ENCODE measurements at places on chromosomes 2 and 18.
A peak's percentile ranks its signal among the peaks of the same experiment; 100 is the strongest.

DNA sequence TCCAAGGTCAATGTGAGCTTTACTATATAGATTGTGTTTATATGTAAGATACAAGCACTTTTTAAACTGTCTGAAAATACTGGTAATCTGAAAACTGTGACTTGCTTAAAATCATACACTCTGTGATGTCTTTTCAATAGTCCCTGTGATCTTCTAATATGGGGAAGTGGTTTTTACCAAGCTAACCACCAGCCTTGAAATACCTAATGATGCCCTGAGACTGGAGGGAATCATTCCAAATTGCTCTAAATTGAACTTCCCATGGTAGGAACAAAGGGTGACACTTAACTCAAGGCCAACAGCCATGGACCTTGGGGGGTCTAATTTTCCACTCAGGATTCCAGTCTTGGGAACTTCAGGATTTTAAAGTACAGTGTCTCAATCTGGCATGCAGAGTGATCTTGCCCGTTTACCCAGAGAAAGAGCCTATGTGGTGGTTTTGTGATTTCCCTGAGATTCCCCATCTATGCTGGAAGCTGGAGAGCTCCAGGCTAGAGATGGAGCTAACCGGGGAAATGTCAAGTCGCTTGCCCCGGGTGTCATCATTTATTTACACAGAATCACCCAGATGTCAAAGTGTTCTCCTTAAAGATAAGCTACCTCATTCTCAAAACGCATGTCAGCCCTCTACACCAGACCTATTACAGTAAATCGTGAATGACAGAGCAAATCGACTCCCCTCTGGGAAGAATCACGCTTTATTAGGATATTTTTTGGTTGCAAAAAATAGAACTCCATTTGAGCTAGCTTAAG is 198.5 kb downstream of the SP3 start:
- DNase-seq: no peak

- DNase-seq: no peak
Observed at GRCh38 chr2:156841321-156841720, 405.1 kb downstream of the GPD2 start.

DNA sequence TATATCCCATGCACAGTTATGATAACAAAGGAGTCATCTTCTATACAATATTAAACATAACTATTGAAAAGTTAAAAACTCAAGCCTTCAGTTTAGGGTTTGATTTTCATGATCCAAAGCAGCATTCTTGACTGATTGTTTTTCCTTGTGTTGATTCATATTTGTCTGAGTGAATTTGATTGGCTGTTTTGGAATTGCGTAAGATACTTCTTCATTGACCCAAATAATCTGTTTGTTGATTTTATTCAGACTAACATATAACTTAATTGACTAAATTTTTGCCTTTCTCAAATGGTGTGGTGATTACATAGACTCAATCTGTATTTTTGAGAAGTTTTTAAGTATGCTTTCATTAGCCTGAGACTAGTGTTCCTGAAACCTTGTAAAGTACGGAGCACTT is 305.7 kb upstream of the TNP1 start:
- no peak for DNase-seq

DNA sequence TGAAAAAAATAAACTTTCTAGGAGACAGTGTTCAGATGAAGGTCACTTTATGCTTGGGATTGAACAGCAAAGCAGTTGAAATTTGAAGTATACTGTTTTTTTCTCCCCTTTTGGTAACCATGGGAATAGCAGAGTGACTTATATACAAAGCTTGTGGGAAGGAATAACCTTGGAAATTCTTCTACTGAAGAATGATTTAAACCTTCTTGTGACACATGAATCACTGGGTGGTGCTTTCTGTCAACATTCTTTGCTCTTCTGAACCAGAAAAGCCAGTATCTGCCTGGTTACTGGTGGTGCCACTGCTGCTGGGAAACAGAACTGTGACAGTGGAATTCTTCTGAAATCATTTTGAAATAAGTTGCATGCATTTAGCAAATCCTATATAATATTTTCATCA is 39.4 kb upstream of the RND3 start:
- no peak for DNase-seq

GRCh38 chr2:1610096-1610485 is 134.2 kb downstream of the PXDN start:
- no peak for DNase-seq

- DNase-seq: no peak
Observed at GRCh38 chr2:235160281-235160810, 208.5 kb downstream of the SH3BP4 start.

DNA sequence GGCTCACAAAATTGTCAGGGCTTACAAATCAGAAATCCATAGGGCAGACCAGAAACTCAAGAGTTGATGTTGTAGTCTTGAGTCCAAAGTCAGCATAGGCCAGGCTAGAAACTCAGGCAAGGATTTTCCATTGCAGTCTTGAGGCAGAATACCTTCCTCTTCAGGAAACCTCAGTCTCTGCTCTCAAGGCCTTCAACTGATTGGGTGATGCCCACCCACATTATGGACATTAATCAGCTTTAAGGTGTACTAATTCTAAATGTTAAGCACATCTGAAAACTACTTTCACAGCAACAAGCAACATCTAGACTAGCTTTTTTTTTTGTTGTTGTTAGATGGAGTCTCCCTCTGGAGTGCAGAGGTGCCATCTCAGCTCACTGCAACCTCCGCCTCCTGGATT is 31.3 kb upstream of the ZNF512 start:
- no peak for DNase-seq

- no peak for DNase-seq
Observed at GRCh38 chr2:128726236-128726635, 407.6 kb upstream of the HS6ST1 start.

GRCh38 chr2:28355521-28356094 is 37.0 kb upstream of the FOSL2 start:
- DNase-seq: no peak

GRCh38 chr2:233379034-233379433 is 24.7 kb downstream of the DGKD start:
- no peak for DNase-seq

DNA sequence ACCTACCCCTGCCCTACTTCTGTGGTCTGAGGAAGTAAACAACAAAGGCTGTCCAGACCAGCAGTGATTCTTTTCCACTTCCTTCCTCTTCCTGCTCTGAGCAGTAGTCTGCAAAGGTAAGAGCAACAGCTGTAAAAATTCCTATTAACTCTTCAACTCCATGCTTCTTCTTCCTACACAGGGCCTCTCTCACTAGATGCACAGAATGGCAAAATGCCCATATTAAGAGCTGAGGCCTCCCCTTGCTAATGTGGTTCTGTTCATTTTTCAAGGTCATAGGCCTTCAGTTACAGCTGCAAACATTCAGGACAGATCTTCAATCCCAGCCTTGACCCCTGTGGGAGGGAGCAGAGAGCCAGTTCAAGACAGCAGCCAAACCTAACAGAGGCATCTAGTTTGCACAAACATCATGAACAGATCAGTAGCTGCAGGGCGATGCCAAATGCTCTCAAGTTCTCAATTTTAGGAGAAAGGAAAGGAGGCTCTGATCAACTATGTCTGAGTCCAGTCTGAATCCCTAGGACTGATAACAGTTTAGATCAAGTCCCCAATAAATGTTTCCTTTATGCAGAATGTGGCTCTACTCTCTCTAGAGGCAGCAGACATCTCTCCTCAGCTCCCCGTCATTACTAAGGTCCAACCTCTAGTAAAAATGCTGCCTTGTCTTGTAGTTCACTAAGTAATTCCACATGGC is 20.9 kb downstream of the SLC40A1 start:
- DNase-seq: no peak

DNA sequence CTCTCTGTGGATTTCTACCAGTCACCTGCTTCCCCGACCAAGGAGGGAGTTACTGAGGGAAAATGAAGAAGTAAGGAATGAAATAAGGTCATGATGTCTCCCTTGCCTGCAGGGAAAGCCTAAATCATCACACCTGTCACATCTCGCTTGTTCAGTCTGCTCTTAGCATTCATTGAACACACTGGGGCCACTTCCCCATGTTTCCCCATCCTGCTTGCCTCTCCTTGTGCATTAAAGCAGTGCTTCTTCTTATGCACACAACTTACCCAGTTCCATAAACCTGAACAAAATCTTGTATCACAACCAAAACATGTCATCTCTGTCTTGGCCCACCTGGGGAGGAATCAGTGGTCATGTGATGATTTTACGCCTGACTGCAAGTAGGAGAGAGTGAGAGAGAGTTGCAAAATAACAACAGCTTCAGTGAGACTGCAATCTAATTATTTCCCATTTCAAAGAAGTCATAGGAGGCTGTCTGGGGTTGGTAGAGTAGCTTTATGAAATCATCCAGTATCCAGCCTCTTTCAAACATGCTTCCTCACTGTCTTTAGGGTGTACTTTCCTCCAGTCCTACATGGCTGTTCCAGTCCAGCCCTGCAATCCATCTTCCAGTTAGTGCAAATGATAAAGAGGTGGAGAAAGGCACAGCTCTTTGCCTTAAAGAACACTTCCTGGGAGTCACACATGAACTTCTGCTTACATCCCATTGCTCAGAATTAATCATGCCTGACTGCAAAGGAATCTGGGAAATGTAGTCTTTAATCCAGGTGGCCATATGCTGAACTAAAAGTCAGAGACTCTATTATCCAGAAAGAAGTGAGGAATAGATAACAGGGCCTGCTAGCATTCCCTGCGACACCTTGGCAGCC is 220.1 kb downstream of the HAUS1 start:
- no peak for DNase-seq

GRCh38 chr2:30705056-30705455 is 102.2 kb downstream of the CAPN13 start:
- DNase-seq: no peak

DNA sequence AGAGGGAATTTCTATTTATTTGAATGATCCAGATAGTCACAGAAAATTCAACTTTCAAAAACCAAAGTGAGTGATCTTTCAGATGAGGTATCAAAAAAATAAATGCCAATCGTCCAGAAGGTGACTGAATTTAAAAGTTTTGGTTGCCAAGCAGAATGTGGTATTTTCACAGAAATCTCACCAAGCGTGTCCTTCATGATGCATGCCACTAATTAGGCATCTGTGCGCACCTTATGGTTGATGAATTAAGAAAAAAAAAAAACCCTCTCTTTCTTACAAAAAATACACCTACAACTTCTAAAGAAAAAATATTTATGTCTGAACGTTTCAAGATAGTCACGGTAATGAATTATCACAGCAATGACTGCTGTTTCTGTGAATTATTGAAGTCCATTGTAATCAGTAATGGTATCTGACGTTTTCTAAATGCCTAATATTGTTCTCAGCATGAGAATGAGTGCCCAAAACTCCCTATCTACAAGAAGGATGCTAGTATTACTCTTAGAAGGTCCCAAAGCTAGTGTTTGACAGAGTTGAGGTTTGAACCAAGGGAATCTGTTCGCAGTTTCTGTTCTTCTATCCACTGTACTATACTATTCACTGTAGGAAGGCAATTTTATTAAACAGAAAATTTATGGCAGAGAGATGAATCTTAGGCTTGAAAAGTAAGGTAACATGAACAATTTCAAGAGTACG is 219.6 kb upstream of the NETO1 start:
- DNase-seq: no peak

DNA sequence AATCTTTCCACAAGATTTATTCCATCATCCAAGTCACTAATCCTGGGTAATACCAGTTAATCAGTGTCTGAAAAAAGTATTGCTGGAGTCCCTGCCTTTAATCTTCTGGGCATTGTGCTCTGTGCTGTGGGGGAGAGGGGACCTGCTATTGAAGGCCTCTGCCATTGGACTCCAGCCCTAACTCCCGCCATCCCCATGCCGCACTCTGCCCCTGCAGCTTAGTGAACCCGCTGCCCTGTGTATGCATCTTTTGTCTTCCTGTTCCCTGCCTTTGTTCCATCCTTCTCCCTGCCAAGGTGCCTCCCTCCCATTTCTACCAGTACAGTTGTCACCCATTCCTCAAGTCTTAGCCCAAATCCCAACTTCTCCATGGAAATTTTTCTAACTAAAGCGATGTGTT is 113.8 kb upstream of the EPAS1 start:
- DNase-seq: no peak

- DNase-seq: no peak
Observed at GRCh38 chr18:61988100-61988499, 95.3 kb upstream of the RNF152 start.

GRCh38 chr2:143355870-143356269 is 226.7 kb downstream of the ARHGAP15 start:
- no peak for DNase-seq

DNA sequence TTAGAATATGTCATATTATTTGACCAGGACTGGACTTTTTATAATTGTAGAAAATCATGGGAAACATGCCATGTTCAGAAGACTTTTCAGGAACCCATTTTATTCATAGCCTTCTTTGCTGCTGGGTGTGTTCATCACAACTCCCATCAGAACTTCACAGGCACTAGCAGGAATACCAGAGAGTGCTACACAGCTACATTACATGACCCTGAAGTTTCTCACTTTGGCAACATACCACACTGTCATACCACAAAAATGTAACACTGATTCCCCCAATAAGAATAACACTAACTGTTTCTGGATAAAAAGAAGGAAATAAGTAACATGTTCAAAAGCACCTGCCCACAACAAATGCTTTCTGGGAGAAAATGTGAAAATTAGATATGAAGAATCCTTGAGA is 405.4 kb downstream of the CDH2 start:
- no peak for DNase-seq

DNA sequence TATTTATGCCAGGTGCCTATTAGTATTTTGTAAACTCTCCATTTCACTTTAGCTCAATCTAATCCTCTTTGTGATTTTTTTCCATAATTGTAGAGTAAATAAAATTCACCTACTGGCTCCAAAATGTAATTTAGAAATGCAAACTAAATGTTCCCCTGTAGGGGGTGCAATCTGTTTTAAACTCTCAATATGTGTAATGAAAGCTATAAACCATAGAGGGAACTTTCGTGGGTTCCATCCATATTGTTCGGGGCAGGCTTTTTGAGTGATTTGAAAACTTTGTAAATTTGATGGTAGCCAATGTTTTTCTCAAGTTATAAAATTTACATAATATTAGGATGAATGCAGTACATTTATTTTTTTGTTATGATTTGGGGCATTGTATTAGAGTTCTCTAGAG is 49.4 kb downstream of the TSPYL6 start:
- no peak for DNase-seq

- no peak for DNase-seq
Observed at GRCh38 chr2:48583961-48584360, 33.7 kb upstream of the GTF2A1L start.

DNA sequence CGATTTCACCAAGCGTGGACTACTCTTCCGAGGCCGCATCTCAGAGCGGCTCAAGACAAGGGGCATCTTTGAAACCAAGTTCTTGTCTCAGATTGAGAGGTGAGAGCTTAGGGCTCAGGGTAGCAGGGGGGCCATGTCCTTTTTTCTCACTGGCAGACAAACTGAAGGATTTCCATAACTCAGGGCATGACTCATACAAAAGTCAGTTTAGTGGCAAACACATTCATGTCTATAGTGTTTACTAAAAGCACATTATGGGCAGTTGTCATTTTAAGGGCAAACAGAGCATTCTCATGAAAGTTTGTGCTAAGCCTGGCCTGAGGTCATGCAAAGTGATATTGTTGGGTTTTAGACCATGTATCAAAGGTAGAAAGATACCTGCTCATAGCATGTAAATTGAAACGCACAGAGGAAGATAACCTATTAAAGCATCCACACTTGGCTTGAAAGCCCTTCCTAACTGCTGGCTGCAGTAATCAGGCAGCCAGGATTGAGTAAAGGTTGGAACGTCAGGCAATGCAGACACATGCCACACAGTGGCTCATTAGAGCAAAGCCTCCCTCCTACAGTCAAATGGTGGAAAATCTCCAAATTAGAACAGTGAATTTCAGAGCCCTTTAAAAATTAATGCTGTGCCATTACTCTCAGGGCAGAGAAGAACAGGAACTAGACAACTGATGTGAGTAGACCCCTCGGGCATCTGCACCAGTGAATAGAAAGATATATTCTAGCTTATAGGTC is 54.2 kb downstream of the HK2 start:
- DNase-seq: no peak

- peak; percentile 21 for DNase-seq
Observed at GRCh38 chr18:2968606-2969005, 44.3 kb downstream of the LPIN2 start.
